ENCODE measurements at places on chromosomes 5 and 9. TPM values are rescaled to one million over a fixed set of nuclear protein-coding genes. Genes with fewer than 3 reads are reported as not detected.

Gene MLANA
- total RNA-seq = not detected

Gene TRIM36
- 1.7 TPM for total RNA-seq

Gene GABRB2
- not detected for total RNA-seq

Gene ANXA1
- total RNA-seq = 655 TPM

Gene PCDHAC1
- 0.16 TPM for total RNA-seq

Gene AIF1L
- 1.9 TPM for total RNA-seq

Gene LCN1
- not detected for total RNA-seq

Gene FST
- 230 TPM for total RNA-seq

Gene WWC1
- 18.3 TPM for total RNA-seq

Gene HABP4
- 8.2 TPM for total RNA-seq

Gene FOXD4
- total RNA-seq = 0.65 TPM

Gene QRFP
- total RNA-seq = not detected

Gene GAS1
- total RNA-seq = 3.2 TPM

Gene SELENOP
- 16.9 TPM for total RNA-seq

Gene FRMD3
- total RNA-seq = 0.23 TPM

Gene CORO2A
- total RNA-seq = 22.3 TPM

Gene PPP2CA
- 193 TPM for total RNA-seq

Gene OR1Q1
- total RNA-seq = not detected

Gene SPATA31A3
- not detected for total RNA-seq

Gene CDH12
- not detected for total RNA-seq

Gene C9
- total RNA-seq = 0.08 TPM

Gene LRRC26
- not detected for total RNA-seq

Gene BRD8
- 10.9 TPM for total RNA-seq

Gene NEUROG1
- total RNA-seq = not detected

Gene MXD3
- 4.7 TPM for total RNA-seq

Gene MARVELD2
- 17.2 TPM for total RNA-seq

Gene FAM120AOS
- total RNA-seq = 18.1 TPM

Gene PRELID1
- 208 TPM for total RNA-seq

Gene DOCK2
- 1.3 TPM for total RNA-seq

Gene ADAMTS2
- total RNA-seq = 0.23 TPM

Gene SIT1
- total RNA-seq = not detected

Gene CEL
- total RNA-seq = 0.08 TPM

Gene SLC25A2
- not detected for total RNA-seq

Gene SPATA31A1
- not detected for total RNA-seq

Gene NR5A1
- total RNA-seq = not detected

Gene DOK3
- 0.55 TPM for total RNA-seq

Gene PCDHA1
- not detected for total RNA-seq

Gene CENPK
- total RNA-seq = 10.5 TPM
